ENCODE measurements at places on chromosomes 4 and X.

GRCh38 chr4:21512353-21512752, 436.2 kb downstream of the KCNIP4 start:
- DNase-seq = no peak

DNA sequence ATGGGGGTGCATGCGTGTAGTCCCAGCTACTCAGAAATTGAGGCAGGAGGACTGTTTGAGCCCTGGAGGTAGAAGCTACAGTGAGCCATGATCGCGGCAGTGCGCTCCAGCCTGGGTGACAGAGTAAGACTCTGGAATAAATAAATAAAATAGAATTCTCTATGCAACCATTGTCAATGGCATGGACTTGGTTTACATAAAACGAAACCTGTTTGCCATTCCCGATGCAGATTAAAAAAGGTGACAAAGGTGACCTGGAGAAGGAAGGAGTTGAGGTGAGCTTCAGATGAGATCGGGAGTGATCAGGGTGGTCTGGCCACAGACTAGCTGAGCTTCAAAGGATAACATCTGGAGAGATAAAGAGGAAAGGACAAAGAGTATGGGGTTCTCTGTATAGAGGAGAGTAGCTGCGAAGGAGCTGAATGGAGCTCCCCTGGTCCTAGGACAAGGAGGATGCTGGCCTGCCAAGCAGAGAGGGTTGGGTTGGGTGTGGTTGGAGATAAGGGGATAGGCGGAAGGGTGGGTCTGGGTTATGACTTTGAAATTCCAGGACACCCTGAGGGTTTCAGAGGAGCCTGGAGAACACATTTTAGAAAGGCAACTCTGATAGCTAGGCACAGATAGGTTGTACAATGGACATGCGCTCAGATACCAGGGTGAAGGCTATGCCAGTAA, 98.6 kb downstream of the RBM47 start:
- DNase-seq = no peak

- DNase-seq = no peak
Measured at GRCh38 chr4:98491899-98492559, 166.4 kb downstream of the TSPAN5 start.

DNA sequence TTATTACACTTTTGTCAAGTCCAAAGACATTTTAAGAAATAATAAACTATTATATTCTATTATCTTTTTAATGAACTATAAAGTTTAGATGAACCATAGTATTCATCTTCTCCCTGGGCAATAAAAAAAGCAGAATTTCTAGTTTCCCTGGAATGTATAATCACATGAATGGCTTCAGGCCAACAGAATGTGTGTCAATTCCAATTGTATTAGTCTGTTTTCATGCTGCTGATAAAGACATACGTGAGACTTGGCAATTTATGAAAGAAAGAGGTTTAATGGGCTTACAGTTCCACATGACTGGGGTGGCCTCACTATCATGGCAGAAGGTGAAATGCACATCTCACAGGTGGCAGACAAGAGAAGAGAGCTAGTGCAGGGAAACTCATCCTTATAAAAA, 70.7 kb upstream of the ANXA10 start:
- DNase-seq = no peak

- DNase-seq = no peak
Measured at GRCh38 chr4:177264788-177265422, 44.8 kb upstream of the NEIL3 start.

DNA sequence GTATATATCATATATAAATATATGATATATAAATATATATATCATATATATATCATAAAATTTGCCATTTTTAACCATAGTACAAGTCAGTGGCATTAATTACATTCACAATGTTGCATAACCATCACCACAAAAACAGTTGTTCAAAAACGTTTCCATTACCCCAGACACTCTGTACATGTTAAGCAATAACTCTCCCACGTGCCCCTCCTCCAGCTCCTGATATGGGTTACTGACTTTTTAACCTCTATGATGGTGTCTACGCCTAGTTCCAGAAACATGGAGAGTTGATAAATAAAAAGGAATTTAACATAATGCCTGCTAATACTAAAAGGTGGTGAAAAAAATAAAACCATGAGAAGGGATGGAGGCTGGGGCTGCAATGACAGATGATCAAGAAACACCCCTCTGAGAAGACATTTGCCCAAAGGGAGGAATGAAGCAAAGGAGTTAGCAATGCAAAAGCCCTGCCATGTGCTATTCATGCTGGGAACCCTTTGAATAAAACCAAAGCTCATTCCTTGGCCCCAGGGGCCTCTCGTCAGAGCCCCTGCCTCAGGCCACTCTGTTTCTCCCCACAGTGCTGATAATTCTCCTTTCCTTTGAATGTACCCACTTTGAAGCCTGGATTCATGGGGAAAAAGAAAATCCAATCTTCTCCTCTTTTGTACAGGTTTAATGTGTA, 144.3 kb downstream of the NWD2 start:
- DNase-seq = no peak

GRCh38 chr4:102493794-102494193, 7.4 kb upstream of the NFKB1 start:
- DNase-seq = no peak

GRCh38 chr4:8919651-8920288, 48.1 kb upstream of the HMX1 start:
- DNase-seq = no peak

GRCh38 chr4:114316789-114317188, 281.8 kb upstream of the UGT8 start:
- DNase-seq = no peak

All from CD4-positive, alpha-beta T cell treated with Interferon alpha-2 for 1 hour (primary cell).